ENCODE measurements at places on chromosomes 1 and 21.

DNA sequence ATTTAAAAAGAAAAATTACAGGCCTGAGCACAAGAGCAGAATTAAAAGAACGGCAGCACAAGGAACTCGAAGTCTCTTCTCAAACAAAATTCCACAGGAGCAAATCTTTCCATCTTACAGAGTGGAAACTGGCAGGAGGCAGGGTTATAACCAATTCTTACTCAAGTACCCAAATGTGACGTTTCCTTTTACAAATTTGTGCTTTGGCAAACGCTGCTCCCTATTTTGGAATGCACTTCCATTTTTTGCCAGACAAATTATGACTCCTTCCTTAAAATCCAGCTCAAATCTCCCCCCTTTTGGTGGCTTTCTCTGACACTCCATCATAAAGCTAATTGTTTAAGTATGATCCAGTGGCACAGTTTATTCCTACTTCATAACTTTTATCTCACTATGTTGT, 7.8 kb downstream of the ERI3 start:
- DNase-seq, result no peak

- DNase-seq, result no peak
These were observed 50.4 kb downstream of the CTTNBP2NL start for GRCh38 chr1:112446411-112446810.

GRCh38 chr1:1250786-1251284, 4.3 kb upstream of the C1QTNF12 start:
- no peak for DNase-seq

GRCh38 chr1:67723126-67723525, 38.1 kb downstream of the GADD45A start:
- no peak for DNase-seq

DNA sequence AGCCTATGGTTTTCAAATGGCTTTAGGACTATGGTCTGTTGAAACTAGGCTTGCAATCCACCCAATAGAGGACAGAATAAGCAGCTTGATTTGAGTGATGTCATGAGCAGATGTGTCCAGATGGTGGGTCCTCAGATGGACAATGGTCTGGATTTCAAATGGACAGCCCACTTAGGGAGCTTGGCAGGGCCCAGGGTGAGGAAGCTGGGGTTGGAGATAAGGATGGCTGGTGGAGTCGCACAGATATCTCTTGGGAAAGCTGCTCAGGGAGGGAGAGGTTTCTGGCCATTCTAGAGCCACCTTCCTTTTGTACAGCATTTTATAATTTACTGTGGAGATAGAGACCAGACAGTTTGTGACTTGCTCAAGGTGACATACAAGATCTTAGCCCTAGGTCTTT, 55.0 kb downstream of the NFASC start:
- DNase-seq, result no peak

DNA sequence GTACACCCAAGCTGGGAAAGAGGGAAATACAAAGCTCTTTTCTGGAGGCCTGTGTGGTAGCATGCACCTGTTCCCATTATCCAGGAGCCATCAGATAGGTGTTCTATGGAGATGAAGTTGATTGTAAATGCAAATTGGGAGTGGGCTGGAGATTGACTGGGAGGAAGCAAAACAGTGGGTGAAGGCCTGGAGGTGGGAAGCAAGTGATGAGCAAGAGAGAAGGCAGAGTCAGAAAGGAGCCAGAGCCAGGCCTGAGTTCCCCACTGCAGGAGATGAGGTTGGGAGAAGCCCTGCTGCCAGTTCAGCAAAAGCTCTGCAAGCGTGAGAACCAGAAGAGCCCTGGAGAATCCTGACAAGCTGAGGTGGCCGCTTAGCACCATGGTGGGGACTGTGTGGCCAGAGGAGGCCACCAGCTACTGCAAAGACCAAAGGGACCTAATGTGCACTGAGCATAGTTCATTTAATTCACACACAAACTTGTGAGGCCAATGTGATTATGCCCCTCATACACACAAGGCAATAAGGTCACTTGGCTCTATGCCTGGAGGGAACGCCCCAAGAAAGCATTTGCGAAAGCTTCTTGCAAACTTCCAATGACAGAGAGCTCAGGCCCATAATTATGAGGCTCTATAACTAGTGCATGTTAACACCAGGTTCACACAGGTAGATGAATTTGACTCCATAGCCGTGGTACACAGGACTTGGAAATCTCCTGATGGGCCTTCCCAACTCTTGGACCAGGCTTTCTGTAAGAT, 73.0 kb upstream of the GRIK3 start:
- no peak for DNase-seq

GRCh38 chr1:157110686-157111085, 11.1 kb upstream of the ETV3L start:
- DNase-seq, result no peak

GRCh38 chr1:66764994-66765578, 12.8 kb downstream of the DYNLT5 start:
- DNase-seq, result peak; percentile 35

Data from CD4-positive, alpha-beta T cell treated with Interferon alpha-2 for 1 hour (primary cell).